ENCODE measurements at places on chromosomes 4 and X. TPM values are rescaled to one million over a fixed set of nuclear protein-coding genes. Genes with fewer than 3 reads are reported as not detected.

- DNase-seq: no peak
Observed at GRCh38 chrX:38660395-38661102, 99.2 kb downstream of the TSPAN7 start.

DNA sequence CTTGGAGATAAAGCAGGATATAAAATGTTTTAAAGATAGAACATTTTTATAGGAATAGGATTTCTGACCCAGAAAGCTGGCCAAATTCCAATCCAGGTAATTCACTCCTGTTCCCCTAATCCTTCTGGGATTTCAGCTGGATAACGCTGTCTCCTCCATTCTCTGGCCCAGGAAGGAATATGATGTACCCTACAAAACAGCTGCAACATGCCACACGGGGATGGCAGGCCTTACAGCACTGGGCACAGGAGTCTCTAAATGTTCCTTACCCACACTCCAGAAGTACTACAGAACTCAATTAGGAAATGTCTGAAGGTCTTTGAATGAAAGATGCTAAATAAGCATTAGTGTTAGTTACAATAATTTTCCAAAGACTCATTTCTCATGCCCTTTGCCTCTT is 15.8 kb downstream of the CAMK2D start:
- no peak for DNase-seq

The SPARCL1 gene
- not detected for total RNA-seq

GRCh38 chrX:130418066-130418465 is 16.3 kb downstream of the RBMX2 start:
- DNase-seq: no peak

DNA sequence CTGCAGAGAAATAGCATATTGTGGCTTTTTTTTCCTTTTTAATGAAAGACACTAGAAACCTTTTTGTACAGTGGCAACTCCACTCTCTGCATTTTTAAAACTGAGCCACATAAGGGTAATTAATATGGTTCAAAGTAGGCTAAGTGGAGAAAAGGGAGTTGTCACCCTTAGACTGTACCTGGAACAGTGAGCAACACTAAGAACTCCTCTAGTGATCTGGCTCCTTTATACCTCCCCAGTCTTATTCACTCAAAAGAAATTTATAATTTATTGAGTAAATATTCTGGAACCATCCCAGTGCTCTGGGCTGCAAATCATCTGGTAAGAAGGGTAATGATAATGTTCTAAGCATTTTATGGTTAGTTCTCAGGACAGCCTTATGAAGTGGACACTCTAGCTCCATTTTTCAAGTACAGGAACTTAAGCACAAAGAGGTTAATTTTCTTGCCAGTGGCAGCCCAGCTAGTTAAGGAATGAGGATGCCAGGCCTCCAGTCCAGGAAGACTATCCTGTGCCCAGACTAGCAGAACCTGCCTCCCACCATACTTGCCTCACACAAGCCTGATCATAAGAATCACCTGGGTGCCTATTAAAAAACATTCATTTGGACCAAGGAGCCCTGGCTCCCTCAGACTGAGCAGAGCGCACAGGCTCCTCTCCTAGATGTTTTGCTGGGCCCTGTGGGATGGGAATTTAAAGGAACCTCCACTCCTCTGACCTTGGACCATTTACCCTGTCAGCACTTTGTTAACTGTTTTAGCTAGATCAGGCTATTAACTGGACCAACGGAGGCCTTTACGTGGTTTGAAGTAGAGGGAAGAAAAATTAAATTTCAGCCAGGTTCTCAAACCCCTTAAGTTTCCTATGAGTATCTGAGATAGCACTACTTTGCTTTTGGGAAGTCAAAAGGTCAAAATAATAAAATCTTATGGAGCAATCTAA is 102.6 kb downstream of the PDE5A start:
- no peak for DNase-seq
